Stimulated activated CD8-positive, alpha-beta memory T cell treated with anti-CD3 and anti-CD28 coated beads, Interleukin-4, amount 100 ng/mL, for 48 hours (primary cell): ENCODE measurements at places on chromosomes 2 and 18.

- no peak for DNase-seq
Measured at GRCh38 chr2:217177720-217178119, 317.9 kb upstream of the TNP1 start.

DNA sequence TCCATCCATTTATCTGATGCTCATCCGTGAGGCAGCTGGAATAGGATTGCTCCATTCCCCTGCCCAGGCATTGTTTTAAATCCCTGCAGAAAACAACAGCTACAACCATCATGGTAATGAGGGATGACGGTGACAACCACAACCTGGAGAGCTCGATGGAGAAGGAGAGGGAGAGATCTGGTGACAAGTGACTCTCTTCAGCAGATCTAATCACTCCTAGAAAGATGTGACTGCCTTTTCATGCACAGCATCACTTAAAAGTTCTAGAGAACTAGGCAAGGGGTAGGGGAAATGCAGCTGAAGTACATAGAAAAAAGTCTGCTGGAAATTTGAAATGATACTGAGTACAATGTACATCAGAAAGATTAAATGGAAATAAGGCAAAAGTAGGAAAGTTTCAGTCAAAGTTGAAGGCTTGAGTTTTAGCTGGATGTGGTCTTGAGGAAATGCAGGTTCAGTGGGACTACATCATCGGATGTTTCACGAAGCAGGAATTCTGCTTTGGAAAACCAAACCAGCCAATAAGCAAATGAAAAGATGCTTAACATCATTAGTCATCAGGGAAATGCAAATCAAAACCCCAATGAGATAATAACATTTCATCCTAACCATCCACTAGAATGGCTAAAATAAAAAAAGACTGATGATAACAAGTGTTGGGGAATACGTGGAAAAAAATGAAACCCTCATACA, 6.8 kb upstream of the ARHGAP25 start:
- no peak for DNase-seq

- DNase-seq, result no peak
Measured at GRCh38 chr18:56460581-56460980, 177.8 kb downstream of the TXNL1 start.

GRCh38 chr2:31151501-31151900, 13.3 kb upstream of the GALNT14 start:
- DNase-seq, result no peak
